Neural crest cell (in vitro differentiated cells): ENCODE measurements at places on chromosomes 6 and 20.

GRCh38 chr6:108163644-108164542, 1.9 kb upstream of the NR2E1 start:
- no peak for DNase-seq

DNA sequence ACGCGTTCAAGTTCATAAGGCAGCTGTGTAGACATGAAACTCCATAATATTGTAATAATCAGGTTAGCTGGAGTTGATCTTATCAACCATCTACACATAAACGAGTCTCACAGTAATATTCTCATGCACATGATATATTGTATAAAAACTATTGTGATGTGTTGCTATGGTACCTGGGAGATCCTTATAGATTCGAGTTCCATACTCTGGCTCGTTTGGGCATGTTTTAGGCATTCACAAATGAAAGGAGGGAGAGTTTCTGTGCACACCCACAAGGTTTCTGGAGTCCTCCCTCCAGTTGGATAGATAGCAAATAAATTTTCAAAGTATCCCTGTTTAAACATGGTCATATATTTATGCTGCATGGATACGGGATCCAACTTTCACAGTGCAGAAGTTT, 567.5 kb upstream of the SLC35B3 start:
- no peak for DNase-seq

- no peak for DNase-seq
Observed at GRCh38 chr6:44145839-44146238, 12.8 kb upstream of the CAPN11 start.

- DNase-seq = no peak
Observed at GRCh38 chr6:116797585-116797984, 31.3 kb downstream of the GPRC6A start.

GRCh38 chr20:50229156-50229607, 38.6 kb downstream of the CEBPB start:
- DNase-seq = no peak

DNA sequence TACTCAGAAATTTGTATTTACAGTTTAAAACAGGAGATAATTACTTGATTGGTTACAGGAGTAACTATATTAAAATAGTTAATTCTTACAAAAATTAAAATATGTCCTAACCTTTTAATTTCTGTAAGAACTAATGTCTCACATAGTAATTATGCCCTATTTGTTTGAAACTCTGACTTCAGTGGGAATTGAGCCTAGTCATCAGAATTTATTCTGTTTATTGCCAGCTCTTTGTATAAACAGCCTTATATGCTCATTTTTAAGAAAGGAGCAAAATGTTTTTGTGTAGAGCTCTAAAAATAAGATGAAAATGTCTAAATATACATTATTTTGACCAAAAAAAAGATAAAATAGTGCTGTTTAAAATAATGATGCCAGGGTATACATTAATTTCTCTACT, 21.5 kb downstream of the TRMT11 start:
- no peak for DNase-seq

- no peak for DNase-seq
Observed at GRCh38 chr6:36029464-36029863, 1.9 kb downstream of the MAPK14 start.

DNA sequence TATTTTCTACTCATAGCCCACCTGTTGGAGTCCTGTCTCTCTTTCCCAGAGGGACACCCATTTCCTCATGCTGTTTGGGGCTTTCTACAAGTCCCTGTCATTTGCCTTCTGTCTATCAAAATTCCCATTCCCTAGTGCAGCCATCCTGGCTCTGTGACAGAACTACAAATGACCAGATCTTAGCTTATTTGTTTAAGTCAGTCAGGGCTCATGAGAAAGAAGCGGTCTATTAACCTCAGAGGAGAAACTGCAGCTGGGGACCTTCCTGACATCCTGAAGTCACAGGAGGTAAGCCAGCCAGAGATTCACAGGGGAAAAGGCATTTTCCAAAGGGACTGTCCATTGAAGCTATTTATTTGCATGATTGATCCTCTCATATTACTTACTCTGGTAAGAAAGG, 1.7 kb upstream of the COL9A1 start:
- no peak for DNase-seq
